ENCODE measurements at places on chromosomes 5 and 9.

DNA sequence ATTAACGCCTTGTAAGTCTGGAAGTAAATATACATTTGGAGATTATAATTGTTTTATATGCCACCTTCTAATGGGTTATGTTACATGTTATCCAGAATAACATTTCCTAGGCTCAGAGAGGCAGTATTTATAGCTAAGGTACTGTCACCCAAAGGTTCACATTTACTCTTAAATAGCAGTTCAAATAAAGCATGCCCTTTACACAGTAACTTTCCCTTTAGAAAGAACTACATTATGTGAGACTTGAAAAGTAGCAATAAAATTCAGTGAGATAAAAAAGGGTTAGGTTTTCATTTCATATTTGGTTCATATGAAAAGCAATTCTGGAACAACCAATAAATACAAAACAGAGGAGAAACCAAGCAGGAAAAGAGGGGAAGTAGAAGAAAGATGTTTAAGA lies 35.1 kb downstream of the SKIC3 start:
- no peak for DNase-seq

DNA sequence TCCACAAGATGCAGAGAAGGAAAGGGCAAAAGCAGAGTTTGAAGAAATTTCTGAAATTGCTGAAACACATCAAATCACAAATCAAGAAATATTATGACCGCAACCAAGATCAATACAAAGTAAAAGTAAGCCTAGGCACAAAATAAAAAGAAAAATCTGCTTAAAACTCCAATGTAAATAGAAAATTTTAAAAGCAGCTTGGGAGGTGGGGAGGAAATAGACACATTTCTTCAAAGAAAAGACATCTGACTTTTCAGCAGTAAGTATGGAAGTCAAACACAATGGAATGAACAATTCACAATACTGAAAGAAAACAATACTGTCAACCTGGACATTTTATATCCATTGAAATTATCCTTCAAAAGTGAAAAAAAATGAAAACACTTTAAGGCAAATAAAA lies 55.1 kb downstream of the HTR4 start:
- no peak for DNase-seq

DNA sequence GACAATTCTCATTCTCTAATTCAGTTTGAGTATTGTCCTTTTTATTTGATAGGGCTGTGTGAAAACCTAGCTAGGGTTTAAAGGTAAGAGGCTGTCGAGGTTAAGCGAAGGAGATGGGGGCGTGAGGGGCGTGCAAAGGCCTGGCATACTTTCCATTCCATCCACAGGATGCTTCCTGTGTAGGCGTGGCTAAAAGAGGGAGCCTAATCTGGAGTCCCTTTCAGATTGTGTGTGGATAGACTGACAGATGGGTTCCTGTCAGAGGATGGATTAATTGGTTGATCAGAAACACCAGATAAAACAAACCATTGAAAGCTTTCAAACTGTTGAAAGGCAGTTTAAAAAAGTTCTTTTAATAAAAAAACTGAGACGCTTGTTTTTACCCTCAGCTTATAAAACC lies 1.1 kb upstream of the ELL2 start:
- no peak for DNase-seq

GRCh38 chr5:62684310-62684709 lies 105.7 kb downstream of the LRRC70 start:
- no peak for DNase-seq

- no peak for DNase-seq
These were observed 499.2 kb downstream of the CDH18 start for GRCh38 chr5:19488786-19489185.

GRCh38 chr5:96326902-96327301 lies 106.1 kb downstream of the PCSK1 start:
- no peak for DNase-seq

GRCh38 chr5:131974956-131975726 lies 29.7 kb upstream of the MEIKIN start:
- no peak for DNase-seq

DNA sequence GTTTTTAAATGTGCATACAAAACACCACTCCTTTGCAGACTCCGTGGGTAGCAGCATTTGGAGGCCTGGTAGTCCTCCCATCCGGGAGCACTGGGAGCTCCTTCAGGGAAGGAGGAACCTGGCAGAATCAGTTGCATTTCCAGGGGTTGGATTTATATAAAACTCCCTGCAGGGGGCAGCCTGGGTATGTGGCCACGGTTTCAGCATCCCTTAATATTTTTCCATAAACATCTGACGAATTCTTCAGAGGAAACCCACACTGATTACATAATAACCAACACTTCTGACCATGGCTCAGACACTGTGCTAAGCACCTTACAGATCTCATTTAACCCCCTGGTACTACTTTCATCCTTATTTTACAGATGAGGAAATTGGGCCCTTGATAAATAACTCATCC lies 6.1 kb upstream of the AFAP1L1 start:
- no peak for DNase-seq

- DNase-seq: no peak
These were observed 30.4 kb upstream of the TCF7 start for GRCh38 chr5:134084022-134084565.

- no peak for DNase-seq
These were observed 309.2 kb upstream of the EFNA5 start for GRCh38 chr5:107979900-107980299.

GRCh38 chr9:93280661-93281259 lies 96.8 kb downstream of the WNK2 start:
- no peak for DNase-seq

DNA sequence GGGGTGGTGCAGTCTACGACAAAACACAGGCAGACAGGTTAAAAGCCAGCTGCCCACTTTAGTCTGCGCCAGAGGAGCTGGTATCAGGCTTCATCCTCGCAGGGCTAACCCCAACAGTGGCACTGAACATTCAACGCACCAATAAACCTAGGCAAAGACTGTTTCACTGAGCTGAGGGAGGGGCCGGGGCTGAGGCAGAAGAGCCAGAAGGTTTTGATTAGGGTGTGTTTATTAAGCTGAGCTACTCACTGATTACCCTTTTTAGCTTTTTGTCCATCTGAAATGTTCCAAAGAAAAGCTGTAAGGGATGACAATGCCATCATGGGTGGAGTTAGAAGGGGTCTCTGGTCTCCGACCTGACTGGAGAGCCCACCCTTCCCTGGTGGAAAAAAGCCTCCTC lies 1.4 kb downstream of the ZMYND19 start:
- DNase-seq: no peak

- DNase-seq: no peak
These were observed 180.1 kb upstream of the ELL2 start for GRCh38 chr5:96141749-96142148.

GRCh38 chr5:173851595-173852243 lies 36.4 kb upstream of the CPEB4 start:
- DNase-seq: no peak

- no peak for DNase-seq
These were observed 121.6 kb downstream of the WNK2 start for GRCh38 chr9:93305497-93306020.

- no peak for DNase-seq
These were observed 57.1 kb downstream of the IPPK start for GRCh38 chr9:92612816-92613215.

- no peak for DNase-seq
These were observed 16.4 kb downstream of the RETREG1 start for GRCh38 chr5:16600397-16600796.
